T-helper 17 cell (primary cell): ENCODE measurements at places on chromosomes 4 and X. TPM values are rescaled to one million over a fixed set of nuclear protein-coding genes. Genes with fewer than 3 reads are reported as not detected.

GRCh38 chrX:10507876-10508275 is 112.5 kb downstream of the MID1 start:
- DNase-seq, result no peak

DNA sequence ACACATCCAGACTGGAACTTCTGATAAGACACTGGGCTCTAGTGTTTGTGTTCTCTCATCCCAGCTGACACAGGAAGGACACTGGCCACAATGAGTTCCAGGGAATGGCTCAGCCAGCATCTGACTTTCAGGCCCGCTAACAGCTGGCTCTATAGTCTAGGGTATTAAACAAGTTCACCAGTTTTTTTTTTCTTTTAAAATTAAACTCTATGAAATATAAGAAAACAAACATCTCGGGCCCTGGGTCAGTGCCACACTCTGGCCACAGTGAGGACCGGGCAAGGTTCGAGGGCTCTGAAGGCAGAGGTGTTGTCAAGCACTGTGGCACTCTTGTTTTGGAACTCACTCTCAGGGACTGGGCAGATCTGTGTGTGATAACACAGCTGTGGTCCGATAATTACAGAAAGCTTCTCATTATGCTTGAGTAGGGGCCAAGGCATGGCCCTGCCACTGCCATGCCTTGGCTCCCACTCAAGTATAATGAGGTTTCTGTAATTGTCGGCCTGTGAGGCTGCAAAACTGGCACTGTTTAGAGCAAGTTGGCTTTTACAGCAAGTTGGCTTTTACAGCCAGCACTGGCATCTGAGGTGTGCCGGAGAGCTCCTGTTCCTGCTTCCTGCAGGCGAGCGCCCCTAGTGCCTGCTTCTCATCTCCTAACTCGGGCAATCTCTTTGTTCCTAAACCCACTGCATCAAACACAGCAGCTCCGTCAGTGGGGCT is 62.8 kb downstream of the PPP1R2C start:
- peak; percentile 7 for DNase-seq

APLN gene
- total RNA-seq, result not detected

AKAP4 gene
- not detected for total RNA-seq

DNA sequence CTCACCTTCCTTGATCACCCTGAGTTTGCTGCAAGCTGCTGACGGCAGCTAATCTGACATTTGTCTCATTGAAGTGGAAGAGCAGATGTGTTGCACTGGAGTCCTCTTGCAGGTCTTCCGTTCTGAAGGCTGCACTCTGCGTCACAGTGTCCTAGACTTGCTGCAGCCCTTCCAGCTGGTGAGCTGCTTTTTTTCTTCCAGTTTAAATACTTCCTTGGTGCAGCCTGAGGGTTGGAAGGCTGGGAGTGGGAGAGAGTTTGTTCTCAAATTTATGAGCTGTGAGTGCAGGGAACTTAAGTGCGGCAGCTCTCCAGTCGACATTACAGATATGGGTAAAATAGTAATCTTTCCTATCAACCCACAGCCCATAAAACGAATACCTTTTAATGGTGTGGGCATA is 303.6 kb upstream of the FAT1 start:
- no peak for DNase-seq

DOCK11 gene
- 92.6 TPM for total RNA-seq

ADH1A gene
- total RNA-seq, result not detected

- no peak for DNase-seq
Observed at GRCh38 chr4:145781351-145781750, 101.4 kb downstream of the C4orf51 start.

GRCh38 chrX:131588995-131589394 is 45.1 kb downstream of the OR13H1 start:
- no peak for DNase-seq

DNA sequence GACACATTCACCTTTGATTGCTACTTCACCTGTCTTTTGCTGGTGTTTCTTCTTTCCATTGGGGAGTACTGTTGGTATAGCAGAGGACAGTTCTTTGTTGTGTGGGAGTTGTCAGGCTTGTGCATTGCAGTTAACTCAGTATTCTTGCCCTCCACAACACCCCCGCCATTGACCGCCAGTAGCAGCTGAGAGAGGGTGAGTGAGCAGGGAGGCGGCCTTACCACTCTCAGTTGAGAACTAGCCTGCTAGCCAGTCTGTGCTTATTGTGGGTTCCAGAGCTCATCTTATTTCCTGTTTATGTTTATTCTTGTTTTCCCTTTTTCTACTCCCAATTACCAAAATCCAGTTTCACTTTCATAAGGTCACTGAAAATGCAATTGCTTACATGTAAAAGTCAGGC is 52.2 kb downstream of the STIM2 start:
- DNase-seq, result no peak

- DNase-seq, result no peak
Observed at GRCh38 chr4:138686106-138686835, 329.3 kb upstream of the NOCT start.

DNA sequence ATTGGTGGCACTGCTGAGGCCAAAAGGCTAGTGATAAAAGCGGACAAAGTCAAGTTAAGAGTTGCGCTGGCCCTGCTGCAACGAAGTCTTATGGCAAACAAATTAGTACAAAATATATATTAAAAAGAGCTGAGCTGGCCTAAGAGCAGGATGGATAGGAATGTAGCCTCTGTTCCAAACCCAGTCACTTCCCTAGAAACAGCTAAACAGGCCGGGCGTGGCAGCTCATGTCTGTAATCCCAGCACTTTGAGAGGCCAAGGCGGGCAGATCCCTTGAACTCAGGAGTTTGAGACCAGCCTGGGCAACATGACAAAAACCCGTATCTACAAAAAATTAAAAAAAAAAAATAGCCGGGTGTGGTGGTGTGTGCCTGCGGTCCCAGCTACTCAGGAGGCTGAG is 32.4 kb upstream of the UGDH start:
- DNase-seq, result no peak

- no peak for DNase-seq
Observed at GRCh38 chr4:138035781-138036258, 206.3 kb downstream of the SLC7A11 start.

RBMXL3 gene
- not detected for total RNA-seq

HSFX3 gene
- not detected for total RNA-seq

DNA sequence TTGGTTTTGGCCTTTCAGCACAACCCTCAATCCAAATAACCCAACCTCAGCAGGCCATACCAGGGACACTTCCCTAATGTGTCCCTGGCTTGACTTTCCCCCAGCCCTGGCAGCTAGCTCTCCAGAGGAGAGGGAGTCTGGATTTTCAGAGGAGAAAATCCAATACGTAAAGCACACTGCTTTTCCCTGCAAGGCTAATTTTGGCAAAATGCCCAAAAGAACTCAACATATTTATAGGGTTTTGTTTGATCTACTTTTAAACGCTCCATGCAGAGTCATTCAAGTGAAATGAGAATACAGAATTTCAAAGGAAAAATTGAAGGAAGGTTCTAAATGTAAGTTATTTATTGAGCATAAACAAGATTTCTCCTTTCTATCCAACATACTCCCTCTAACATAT is 167.2 kb downstream of the SH3KBP1 start:
- DNase-seq, result no peak

DNA sequence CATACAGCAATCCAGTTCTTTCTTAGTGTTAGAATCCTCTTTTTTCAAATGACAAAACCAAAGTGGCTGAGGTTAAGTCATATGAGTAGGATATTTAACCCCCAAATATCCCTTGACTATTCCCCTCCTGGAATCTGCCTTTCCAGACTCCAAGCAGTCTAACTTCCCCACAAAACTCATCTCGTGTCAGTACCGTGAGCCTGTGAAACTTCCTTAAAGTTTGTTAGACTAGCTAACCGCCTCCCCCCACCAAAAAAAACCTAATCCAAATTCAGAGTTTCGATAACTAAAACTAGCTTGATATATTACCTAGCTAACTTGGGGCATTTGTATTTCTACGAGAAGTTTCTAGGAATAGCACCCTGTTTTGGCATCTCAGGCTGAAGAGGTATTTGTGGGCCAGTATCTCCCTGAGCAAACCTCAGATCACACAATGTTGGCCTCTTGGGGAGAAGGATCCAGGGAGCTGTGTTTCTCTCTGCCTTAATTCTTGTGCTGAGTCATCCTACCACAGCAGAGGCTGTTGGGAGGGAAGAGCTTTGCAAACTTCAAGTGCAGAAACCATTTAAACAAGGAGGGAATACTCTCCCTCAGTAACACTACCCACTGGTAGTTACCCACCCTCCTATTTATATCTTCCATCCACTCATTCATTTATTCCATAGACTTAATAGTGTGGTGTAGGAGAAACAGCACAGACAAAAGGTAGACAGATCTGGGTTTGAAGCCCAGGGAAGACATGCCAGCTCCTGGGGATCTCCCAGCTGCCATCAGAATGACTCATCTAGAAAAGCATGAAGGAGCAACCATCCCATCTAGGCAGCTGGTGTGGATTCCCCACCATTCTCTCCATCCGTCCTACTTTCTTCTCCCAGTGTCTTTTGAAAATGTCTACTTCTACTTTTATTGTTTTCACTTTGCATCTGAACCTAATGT is 39.3 kb upstream of the TXK start:
- no peak for DNase-seq

CXCL11 gene
- total RNA-seq, result not detected

FSTL5 gene
- not detected for total RNA-seq

SHOX gene
- total RNA-seq, result not detected

AMTN gene
- not detected for total RNA-seq

DNA sequence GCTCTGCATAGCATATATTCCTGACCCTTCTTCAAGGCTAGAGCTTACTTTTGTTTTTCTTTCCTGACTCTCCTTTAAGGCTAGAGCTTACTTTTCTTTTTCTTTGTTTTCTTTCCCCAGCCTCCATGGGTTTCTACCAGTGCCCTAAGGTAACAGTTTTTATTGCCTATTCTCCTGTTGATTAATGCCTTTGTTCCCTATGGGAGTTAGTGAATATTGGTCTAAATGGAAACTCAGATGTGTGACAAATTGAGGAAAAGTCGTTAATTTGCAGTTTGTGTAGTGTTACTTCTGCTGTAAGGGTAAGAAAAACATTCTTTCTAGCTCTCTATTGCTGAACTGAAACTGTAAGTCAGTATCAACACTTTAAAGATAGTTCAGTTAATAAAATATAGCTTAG is 358.7 kb downstream of the IL15 start:
- DNase-seq, result no peak

DNA sequence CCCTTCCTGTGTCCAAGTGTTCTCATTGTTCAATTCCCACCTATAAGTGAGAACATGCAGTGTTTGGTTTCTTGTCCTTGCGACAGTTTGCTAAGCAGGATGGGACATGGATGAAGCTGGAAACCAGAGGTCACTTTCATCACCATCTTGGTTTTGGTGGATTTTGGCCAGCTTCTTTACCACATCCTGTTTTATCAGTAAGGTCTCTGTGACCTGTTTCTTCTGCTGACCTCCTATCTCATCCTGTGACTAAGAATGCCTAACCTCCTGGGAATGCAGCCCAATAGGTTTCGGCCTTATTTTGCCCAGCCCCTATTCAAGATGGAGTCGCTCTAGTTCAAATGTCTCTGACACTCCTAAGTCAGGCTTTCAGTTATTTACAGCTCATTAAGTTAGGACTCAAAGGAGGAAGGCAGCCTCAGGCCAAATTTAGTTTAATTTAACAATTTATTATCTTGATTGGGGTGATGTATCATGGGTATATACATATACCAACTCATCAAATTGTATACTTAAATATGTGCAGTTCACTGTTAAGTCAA is 169.9 kb upstream of the NDP start:
- DNase-seq, result no peak

MUC7 gene
- total RNA-seq, result not detected

OTUD6A gene
- total RNA-seq, result not detected

SPANXN1 gene
- total RNA-seq, result not detected

DNA sequence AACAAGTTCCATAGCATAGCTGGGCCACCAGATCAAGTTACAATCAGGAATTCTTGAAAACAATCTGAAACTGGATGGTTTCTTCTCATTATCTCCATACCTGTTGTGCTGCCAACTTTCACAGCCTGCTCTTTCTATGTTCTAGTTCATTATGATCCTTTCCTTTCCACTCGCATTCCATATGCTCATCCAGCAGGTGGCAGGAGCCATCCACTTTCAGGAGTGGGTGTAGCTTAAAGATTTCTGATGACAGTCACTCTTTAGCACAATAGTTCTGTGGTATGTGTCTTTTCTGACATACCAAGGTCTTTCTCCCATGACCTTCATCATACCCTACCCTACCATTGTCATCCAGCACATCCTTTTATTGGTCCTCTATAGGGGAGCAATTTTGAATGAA is 46.4 kb downstream of the PAGE2 start:
- peak; percentile 3 for DNase-seq

MAGEC1 gene
- not detected for total RNA-seq

DNA sequence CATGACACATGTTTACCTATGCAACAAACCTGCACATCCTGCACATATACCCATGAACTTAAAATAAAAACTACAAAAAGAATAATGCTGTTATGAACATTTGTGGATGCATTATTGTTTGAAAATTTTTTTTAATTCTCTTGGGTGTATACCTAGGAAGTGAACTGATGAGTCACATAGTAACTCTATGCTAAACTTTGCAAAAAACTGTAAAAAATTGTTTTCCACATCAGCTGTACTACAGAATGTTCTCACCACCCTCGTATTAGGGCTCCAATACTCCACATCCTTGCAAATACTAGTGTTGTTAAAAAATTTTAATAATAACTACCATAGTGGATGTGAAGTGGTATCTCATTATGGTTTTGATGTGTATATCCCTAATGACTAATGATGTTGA is 33.3 kb upstream of the ZNF280C start:
- DNase-seq, result no peak

SSX4B gene
- not detected for total RNA-seq

DNA sequence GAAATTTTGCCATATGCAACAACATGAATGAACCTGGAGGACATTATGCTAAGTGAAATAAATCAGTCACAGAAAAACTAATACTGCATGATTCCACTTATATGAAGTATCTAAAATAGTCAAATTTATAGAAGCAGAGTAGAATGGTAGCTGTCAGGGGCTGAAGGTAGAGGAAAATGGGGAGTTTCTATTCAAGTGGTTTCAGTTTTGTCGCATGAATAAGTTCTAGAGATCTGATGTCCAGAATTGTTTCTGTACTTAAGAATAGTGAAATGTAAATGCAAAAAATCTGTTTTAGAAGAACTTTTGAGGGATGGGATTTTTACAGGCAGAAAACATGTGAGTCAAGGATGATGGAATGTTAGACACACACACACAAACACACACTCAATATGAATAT is 34.1 kb downstream of the SLITRK4 start:
- DNase-seq, result no peak

ADH7 gene
- not detected for total RNA-seq
